ENCODE measurements at places on chromosomes 6 and 20.

- DNase-seq = no peak
Observed at GRCh38 chr6:47571488-47571887, 93.9 kb downstream of the CD2AP start.

DNA sequence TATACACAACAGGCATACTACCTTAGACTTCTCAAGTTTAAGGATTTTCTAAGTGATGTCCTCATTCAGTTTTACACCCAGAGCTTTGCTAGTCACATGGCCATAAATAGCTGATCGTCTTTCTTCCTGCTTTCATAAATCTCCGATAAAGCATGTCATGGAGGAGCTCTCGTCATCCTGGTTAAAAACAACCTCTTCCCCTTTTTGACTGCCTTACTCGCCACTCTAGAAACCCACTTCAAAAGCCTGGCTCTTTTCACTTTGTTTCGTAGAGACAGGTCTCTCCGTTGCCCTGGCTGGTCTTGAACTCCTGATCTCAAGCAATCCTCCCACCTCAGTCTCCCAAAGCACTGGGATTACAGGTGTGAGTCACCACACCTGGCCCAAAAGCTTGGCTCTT is 67.0 kb upstream of the SMIM29 start:
- DNase-seq = no peak

- peak; percentile 76 for DNase-seq
Observed at GRCh38 chr6:12012558-12013306, 620 bp downstream of the HIVEP1 start.

GRCh38 chr20:37456948-37457347 is 64.1 kb upstream of the NNAT start:
- no peak for DNase-seq

DNA sequence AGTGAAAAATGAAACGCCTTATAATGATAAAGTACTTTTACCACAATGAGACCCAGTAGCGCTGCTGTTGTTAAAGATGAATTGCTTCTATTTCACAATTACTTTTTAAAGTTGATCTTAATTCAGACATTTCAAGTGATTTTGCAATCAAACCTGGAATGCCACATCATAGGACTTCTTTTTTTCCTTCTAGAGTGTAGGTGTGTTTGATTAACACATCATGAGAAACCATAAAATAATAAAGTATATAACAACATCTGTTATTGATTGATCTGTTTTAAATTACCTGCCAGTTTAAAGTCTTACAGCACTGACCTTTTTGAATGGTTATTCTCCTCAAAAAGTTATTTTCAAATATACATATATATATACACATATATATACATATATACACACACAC is 38.6 kb downstream of the HEBP2 start:
- DNase-seq = no peak
